ENCODE measurements at places on chromosomes 2 and 18.

- DNase-seq: no peak
Observed at GRCh38 chr2:130769343-130769907, 14.1 kb downstream of the AMER3 start.

DNA sequence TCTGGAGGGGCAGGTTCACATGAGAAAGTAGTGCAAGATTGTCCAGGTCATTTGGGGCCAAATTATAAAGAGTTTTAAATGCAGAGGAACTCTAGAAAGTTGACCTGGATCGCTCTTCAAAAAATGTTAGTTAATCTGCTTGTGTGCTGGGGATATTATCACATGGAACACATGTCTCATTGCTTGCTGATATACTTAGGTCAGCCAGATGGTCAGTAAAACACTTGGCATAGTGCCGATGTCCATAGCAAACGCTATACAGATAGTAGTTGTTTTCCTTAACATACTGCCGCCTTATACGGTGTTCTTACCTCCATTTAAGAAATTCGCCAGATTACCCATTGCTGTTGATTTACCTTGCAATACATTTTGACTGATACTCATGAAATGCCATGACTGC lies 103.4 kb upstream of the CWC22 start:
- no peak for DNase-seq

DNA sequence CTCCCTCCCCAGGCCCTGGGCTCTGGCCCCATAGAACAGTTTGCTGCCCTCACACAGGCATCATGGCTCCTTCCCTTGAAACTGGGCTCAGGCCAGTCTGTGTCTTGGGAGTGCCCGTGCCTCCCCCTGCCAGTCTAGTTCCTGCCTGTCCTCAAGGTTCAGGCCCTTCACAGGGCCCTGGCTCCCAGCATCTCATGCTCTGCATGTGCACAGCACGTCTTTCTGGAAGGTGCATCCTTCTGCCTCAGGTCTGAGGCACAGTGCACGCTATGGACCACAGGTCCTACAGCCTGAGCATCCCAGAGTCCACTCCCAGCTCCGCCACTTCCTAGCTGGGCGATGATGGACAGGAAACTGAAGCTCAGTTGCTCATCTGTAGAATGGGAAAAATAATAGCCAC lies 35.6 kb upstream of the FOSL2 start:
- DNase-seq: no peak

DNA sequence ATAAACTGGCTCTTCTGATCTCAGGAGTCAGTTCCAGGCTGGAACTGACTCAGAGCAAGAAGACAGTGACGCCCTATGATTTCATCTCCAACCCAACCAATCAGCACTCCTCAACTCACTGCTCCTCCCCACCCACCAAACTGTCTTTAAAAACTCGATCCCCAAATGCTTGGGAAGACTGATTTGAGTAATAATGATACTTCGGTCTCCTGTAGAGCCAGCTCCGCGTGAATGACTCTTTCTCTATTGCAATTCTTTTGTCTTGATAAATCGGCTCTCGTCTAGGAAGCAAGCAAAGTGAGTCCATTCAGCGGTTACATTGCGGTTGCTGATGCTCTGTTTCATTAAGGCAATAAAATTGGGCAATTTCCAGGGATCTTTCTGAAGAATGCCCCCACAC lies 1025.3 kb upstream of the CNTNAP5 start:
- no peak for DNase-seq

DNA sequence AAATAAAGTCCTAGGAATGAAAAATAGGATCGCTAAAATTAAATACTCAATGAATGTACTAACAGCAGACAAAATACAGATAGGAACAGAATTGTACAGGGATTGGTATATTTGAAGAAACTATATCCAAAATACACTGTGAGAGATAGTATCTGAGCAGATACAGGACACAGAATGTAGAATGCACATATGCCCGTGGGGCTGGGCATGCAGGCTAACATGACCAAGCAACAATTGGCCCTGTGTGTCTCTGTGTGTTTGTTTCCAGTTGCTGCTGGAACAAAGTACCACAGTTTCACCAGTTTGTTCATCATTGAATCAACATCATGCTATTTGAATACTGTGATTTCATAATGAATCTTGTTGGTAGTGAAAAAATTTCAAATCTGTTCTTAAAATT lies 127.6 kb downstream of the PMAIP1 start:
- DNase-seq: no peak

DNA sequence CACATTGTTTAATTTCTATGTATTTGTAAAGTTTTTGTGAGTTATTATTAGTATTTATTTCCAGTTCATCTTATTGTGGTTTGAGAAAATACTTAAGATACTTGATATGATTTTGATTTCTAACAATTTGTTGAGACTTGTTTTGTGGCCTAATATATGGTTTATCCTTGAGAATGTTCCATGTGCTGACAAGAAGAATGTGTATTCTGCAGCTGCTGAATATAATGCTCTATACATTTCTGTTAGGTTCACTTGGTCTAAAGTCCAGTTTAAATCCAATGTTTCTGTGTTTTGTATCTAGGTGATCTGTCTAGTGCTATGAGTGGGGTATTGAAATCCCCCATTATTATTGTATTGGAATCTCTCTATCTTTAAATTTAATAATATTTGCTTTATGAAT lies 201.3 kb downstream of the FSIP2 start:
- DNase-seq: no peak

Measured in stimulated activated naive CD8-positive, alpha-beta T cell treated with anti-CD3 and anti-CD28 coated beads, Interleukin-15, Interleukin-2, amounts not matched to agents 100 U/mL and 50 U/mL, for 24 hours (primary cell).